ENCODE measurements at places on chromosomes 12 and 14.

- no peak for DNase-seq
Measured at GRCh38 chr12:66236969-66237368, 48.0 kb downstream of the IRAK3 start.

GRCh38 chr12:10214136-10214894, 1.6 kb downstream of the GABARAPL1 start:
- no peak for DNase-seq

DNA sequence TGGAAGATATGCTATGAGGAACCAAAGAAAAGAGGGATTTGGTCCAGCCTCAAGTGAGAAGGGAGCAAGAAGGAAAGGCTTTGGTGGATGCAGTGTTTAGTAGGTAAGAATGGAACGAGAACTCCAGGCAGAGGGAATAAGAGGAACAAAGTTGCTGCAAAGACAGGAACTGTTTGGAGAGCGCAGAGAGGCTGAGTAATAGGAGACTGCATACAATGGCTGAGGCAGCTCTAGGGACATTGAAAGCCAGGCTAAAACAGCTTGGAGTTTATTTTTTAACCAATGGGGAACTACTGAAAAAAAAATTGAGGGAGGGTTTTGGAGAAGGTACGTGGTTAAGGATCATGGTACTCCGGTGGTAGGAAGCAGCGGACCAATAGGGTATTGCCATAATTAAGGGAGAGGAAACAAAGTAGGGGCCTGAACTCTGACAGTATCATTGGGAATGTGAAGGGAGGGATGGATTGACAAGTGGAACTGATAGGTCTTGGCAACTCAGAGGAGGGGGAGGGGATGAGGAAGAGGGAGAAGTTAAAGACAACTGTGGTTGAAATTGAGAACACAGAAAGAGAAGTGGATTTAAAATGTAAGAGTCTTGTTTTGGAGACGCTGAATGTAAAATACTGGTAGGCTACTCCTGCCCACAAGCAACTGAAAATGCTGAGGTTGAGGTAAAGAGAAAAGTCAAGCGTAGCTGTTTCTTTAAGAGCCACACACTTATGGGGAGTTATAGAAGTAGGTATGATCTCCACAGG, 4.8 kb downstream of the ASCL4 start:
- no peak for DNase-seq

DNA sequence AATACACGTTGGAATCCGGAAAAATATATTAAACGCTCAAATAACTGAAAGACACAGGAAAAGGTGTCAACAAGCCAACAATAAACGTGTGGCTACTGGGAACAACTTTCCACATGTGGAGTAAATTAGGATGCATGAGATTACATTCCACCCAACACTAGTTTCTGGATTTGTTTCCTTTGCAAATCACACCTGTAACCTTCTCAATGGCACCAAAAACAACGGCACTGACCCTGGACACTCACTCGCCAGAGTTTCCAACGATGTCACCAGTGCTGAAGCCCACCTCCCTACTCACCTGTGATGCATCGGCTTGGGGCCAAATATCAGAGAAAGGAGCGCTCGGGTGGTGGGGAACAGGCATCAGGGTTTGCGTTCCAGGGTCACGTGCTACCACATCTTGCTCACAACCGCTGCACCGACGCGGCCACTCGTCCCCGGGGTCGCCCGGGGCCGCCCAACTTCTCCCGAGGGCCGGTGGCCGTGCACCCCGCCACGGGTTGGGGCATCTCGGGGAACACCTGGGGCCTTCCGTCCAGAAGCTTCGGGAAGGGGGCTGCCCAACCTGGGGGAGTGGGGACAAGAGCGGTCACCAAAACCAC, 629 bp downstream of the PRDM4 start:
- DNase-seq = no peak

DNA sequence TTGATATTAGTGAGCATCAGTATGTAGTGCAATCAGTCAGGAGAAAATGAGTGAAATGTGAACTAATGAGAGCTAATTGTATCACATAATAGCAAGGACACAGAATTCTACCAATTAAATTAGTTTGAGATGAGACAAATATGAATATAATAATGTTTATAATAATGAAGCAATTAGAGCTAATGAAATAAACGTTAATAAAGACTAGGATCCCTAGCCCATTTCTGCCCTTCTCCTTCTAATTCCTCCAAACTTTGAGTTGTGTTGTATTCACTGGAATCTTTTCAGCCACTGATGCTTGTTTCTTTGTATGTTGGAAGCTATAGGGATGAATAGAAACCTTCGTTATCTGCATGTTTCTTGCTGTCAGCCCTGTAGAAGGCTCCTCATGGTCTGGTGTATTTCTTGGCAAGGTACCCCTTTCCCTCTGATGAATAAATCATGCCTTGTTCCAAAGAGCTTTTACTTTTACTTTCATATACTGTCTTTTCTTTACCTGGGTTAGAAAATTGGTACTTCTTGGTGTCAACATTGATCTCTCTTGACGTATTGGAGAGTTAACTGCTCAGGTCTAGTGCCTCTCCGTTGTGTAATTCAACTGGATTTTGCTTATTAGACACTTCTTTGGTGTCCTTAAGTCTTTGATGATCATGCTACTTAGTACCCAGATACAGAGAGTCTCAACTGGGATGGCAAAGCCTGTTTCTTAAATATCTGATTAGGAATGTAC, 154.8 kb downstream of the PTCSC3 start:
- no peak for DNase-seq

DNA sequence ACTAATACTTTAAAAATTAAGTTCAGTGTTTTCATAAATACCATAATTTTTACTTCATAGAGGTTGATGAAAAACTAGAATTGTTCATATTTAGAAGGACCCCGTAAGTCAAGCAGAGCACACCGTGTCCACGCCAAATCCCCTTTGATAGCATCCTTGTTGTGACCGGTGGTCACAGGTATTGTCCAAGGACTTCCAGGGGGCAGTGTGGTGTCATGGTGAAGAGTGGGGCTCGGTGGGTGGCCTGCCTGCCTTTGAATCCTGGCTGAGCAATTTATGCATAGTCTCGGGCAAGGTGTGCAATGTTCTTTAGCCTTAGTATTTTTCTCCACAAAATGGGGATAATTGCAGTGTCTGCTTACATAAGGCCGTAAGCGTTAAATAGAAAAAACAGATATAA, 169.9 kb downstream of the KTN1 start:
- DNase-seq = no peak

GRCh38 chr14:99595034-99595433, 9.0 kb downstream of the CCDC85C start:
- DNase-seq = no peak

DNA sequence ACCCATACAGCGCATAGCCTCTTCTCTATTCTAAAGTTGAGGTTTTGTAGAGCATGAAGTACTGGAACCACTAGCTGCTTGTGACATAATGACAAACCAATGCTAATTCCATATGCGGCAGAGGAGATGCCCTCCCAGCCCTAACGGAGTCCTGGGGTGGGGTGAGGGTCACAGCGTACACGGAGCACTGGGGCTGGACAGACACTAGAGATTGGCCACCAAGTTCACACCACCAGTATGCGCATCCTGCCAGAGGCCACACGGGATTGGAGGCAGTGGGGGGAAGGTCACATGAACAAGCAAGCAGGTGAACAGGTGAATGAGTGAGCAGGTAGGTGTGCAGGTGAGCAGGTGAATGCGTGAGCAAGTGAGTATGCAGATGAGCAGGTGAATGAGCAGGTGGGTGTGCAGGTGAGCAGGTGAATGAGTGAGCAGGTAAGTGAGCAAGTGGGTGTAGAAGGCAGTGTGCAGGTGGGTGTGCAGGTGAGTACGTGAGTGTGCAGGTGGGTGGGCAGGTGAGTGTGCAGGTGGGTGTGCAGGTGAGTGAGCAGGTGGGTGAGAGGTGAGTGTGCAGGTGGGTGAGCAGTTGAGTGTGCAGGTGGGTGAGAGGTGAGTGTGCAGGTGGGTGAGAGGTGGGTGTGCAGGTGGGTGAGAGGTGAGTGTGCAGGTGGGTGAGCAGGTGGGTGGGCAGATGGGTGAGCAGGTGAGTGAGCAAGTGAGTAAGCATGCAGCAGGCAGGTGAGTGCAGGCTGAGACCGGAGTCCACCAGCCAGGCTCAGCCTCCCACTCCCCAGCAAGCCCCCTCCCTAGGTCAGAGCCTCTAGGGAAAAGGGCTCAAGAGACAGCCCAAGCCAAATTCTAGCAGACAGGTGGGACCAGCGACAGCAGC, 52.7 kb downstream of the CCDC85C start:
- DNase-seq = no peak
